ENCODE measurements at places on chromosomes 11 and 22.

DNA sequence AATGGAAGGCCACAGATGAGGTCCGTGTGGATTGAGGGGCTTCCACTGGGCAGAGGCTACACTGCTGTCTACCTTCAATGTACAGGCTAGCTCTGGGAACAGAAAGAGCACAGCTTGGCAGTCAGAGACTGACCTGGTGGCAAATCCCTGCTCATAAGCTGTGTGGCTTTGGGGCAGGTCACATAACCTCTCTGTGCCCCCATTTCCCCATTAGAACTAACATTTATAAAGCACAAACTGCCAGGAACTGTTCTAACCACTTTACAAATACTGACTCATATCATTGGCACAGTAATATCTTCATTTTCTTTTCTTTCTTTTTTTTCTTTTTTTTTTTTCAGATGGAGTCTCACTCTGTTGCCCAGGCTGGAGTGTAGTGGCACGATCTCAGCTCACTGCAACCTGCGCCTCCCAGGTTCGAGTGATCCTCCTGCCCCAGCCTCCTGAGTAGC lies 3.1 kb downstream of the FOSL1 start:
- no peak for DNase-seq

- no peak for DNase-seq
These were observed 8.2 kb downstream of the AP1B1 start for GRCh38 chr22:29380032-29380781.

- DNase-seq = no peak
These were observed 32.2 kb upstream of the SHANK2 start for GRCh38 chr11:71284525-71285092.

- DNase-seq = no peak
These were observed 7.2 kb downstream of the FLI1 start for GRCh38 chr11:128701086-128701485.

GRCh38 chr11:64759131-64759721 lies 548 bp downstream of the PYGM start:
- DNase-seq = no peak

GRCh38 chr22:32809786-32810554 lies 8.5 kb downstream of the TIMP3 start:
- no peak for DNase-seq

DNA sequence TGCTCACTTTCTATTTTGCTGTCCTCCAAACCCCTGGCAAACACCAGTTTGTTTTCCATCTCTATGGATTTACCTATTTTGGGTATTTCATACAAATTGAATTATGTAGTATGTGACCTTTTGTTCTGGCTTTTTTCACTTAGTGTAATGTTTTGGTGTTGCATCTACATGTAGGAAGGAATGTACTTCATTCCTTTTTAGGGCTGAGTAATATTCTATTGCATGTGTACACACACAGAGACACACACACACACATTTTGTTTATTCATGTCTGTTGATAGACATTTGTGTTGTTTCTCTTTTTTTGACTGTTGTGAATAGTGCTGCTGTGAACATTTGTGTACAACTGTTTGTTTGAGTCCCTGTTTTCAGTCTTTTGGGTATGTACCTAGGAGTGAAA lies 90.4 kb downstream of the UVRAG start:
- no peak for DNase-seq

GRCh38 chr11:97048481-97048880 lies 658.7 kb downstream of the JRKL start:
- no peak for DNase-seq

GRCh38 chr11:132540581-132540980 lies 991.7 kb downstream of the OPCML start:
- peak; percentile 88 for DNase-seq

GRCh38 chr11:115693002-115693401 lies 188.8 kb upstream of the CADM1 start:
- no peak for DNase-seq

GRCh38 chr11:17238377-17238776 lies 30.6 kb upstream of the PIK3C2A start:
- DNase-seq = no peak

- no peak for DNase-seq
These were observed 179.0 kb downstream of the SWAP70 start for GRCh38 chr11:9842923-9843322.

GRCh38 chr11:122242731-122243130 lies 126.7 kb upstream of the BLID start:
- peak; percentile 64 for DNase-seq

GRCh38 chr11:57364851-57365660 lies 15.9 kb downstream of the PRG3 start:
- DNase-seq = no peak
